ENCODE measurements at places on chromosomes 12 and 14.

GRCh38 chr12:13154027-13154538, 42.4 kb upstream of the EMP1 start:
- DNase-seq: no peak

- DNase-seq: no peak
Measured at GRCh38 chr14:57501039-57501557, 7.4 kb upstream of the CCDC198 start.

GRCh38 chr14:40576880-40577478, 1029.7 kb upstream of the LRFN5 start:
- DNase-seq: no peak

DNA sequence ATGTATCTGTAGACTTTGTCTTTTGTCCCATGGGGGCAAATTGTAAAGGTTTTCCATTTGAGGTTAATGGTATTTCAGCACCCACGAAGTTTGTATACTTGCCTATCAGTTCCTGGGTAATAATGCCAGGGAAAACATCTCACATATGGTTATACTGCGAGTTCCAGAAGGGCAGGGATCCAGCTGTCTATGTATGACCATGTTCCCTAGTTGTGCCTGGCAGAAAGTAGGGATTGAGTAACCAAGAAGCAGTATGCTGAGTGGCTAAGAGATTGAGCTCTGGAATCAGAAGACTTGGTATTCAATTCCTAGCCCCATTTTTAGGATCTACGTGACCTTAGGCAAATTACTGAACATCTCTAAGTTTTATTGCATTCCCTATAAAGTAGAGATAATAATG, 173.2 kb upstream of the PWP1 start:
- DNase-seq: no peak
